Stimulated activated CD4-positive, alpha-beta T cell treated with anti-CD3 and anti-CD28 coated beads, TNF-alpha, amount 100 ng/mL, for 1 hour (primary cell): ENCODE measurements at places on chromosomes 11 and 22.

- DNase-seq, result no peak
Measured at GRCh38 chr11:125902277-125902926, 604 bp downstream of the PUS3 start.

GRCh38 chr11:106061954-106062949 lies 14.9 kb downstream of the KBTBD3 start:
- no peak for DNase-seq

DNA sequence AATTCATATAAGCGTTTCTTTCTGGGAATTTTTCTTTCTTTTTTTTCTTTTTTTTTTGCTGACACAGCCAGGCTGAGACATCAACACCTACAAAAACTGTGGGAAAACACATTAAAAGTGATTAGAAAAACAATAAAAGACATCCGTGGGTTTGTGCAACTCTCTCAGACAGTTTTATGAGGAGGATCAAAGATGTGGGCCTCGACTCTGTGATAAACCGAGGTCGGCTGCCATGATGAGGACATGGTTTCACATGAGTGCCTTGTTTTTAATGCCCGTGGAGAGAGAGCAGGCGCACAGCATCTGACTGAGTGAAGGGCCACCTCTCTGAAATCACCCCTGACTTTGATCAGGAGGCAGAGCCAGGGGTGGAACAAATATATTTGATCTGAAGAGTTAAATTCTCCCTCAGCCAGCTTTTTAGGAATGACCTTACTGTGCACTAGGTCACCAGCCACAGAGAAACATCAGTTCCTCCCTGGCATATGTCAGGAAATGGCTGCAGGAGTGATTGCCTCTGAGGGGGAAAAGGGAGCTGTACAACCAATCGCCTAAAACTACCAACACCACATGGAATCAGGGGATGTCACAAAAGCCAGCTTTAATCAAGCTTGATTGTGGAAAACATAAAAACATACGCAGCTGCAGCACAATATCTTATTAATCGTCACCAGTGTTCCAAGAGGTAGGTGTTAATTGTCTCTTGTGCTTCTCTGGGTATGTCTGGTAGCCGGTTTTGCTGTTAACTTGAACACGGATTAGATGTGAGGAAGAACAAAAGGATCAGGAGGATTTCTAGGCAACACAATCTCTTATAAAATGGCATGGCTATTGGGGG lies 164.7 kb downstream of the MAML2 start:
- DNase-seq, result no peak

DNA sequence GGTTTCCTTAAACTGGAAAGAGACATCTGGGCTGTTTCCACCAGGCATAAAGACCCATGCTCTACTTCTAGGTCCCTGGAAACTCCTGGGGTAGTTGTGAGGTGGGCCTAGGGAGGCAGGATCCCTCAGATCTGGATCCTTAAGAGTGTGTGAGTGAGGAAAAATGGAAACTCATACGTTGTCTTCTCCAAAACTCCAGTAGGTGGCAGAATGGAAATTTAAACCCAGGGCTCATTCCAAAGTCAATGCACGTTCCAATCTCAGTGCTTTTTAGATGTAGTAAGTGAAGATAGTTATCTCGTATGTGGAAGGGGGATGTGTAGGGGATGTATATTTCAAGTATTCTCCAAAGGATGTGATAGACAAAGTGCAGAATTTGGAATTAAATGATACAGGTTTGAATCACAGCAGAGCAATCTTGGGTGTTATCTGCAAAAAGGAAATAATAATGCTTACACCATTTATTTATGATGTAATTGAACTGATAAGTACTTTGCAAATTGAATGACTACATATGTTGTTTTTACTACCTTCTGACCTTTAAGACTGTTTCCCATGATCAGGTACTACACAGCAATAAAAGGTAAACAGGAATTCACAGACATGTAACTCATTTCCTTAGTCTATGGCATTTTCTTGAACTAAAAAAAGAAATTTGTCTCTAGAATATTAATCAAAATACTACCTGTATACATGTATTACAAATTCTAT lies 13.1 kb upstream of the MMP1 start:
- DNase-seq, result no peak

- no peak for DNase-seq
Measured at GRCh38 chr11:7964261-7964660, 986 bp downstream of the NLRP10 start.

- DNase-seq, result no peak
Measured at GRCh38 chr11:64489831-64490441, 101.1 kb upstream of the SLC22A12 start.

GRCh38 chr22:37234736-37235711 lies 9.0 kb downstream of the RAC2 start:
- DNase-seq, result no peak

- DNase-seq, result no peak
Measured at GRCh38 chr22:32545801-32546200, 71.2 kb downstream of the FBXO7 start.

- no peak for DNase-seq
Measured at GRCh38 chr22:30871391-30872284, 96.9 kb downstream of the MORC2 start.

DNA sequence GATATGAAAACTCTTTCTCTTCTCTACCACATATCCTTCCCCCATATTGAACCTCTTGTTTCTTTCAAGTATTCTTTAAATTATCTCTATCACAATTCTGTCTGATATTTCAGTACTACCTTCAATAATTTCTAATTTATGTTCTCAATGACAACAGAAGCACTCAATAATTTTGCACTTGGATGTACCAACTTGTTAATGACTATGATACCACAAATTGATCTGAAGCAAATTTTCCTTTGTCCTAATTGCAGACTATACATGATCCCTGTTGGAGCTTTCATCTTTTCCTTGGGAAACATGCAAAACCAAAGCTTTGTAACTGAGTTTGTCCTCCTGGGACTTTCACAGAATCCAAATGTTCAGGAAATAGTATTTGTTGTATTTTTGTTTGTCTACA lies at the start of gene OR4C15:
OR4C15 (plus strand) TSS at position 301 of the 400 bp plus-strand sequence; CDS start at position 301, 0 bp downstream.
- no peak for DNase-seq

DNA sequence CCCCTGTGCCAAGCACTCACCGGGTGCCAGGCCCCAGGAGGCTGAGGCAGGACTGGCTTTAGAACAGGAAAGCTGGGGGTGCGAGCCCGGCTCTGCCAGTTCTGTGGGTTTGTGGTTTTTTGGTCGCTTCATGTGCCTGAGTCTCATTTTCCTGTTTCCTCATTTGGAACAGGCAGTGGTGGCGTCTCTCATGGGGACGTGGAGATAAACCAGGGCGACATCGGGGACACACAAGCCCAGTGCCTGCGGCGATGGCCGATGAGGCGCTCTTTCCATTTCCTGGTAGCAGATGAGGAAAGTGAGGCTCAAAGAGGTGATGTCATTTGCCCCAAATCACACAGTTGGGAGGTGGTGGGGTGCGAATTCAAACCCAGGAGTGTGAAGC lies 20.8 kb upstream of the CHKA start:
- no peak for DNase-seq

DNA sequence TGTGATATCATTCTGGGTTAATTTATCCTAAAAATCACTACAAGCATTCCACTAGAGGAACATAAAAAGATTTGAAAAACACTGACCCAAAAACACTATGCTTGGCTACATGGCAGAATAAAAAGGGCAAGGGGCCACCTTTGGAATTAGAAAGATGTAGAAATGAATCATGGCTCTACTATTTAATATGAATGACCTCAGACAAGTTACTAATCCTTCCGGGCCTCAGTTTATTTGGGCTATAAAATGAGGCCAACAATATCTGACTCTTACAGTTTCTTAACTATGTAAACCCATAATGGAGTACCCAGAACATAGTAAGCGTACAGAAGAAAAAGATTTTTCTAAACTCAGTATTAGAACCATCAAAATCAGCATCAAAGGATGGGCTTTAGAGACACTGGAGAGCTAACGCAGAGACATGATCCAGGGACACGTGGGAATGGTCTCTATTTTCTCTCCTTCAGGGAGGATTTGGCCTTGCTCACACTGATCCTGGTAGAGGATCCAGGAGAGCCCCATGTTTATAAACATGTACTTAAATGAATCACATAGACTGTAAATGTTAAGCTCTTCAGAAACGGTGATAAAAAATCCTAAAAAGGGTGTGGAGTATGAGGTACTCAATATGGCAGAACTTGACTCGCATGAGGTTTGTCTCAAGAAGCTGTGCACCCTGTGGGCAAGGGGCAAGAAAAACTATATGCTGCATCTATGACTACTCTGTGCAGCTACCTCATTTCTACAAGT lies 288.4 kb upstream of the PITPNB start:
- DNase-seq, result no peak

GRCh38 chr11:122920579-122920978 lies 38.0 kb downstream of the JHY start:
- DNase-seq, result no peak

- no peak for DNase-seq
Measured at GRCh38 chr11:105720096-105720495, 110.2 kb downstream of the GRIA4 start.

DNA sequence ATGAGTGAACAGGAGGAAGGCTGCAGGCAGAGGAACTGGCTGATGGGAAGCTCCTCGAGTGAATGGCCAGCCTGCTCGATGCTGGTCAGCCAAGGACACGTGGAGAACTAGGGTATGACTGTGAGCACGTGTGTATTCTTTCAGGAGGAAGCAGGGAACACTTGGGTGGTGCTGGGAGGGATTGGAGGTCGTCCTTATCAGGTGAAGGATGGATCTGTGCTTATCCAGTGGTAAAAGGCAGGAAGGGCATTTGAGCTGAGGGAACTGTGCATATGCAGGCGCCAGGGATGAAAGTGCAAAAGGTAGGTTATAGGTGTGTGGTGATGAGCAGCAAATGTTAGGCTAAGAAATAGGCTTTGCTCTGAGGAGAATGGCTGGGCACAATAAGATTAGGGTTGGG lies 9.7 kb upstream of the SLCO2B1 start:
- DNase-seq, result no peak

GRCh38 chr22:38080850-38081635 lies 2.9 kb downstream of the SLC16A8 start:
- no peak for DNase-seq

DNA sequence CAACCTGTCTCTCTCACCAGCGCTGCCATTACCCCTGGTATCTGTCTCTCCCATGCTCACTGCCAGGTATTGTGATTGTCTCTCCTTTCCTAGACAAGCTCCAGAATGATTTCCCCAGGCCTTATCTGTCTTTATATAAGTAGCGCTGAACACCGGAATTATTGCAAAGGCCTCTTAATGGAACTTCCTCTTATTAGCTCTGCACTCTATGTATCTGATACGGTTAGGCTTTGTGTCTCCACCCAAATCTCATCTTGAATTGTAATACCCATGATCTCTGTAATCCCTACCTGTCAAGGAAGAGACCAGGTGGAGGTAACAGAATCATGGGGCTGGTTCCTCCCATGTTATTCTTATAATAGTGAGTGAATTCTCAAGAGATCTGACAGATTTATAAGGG lies 39.3 kb downstream of the DDI1 start:
- no peak for DNase-seq

DNA sequence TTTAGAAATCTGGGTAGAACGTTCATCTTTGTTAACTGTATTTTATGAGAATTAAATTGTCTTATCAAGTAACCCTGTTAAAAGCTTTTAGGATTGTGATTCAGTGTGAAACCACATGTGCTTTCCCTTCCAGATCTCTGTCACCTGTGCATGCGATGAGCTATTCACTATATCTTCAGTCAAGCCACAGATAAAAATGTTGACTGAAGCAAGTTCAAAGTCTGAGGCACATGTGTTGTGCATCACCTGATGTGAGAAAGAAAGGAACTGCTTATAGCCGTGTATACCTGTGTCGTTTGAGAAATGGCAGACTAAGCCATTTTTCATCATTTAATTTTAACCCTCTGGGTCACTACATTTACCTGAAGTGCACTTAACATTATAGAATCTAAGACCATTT lies 1088.9 kb upstream of the TENM4 start:
- DNase-seq, result no peak

DNA sequence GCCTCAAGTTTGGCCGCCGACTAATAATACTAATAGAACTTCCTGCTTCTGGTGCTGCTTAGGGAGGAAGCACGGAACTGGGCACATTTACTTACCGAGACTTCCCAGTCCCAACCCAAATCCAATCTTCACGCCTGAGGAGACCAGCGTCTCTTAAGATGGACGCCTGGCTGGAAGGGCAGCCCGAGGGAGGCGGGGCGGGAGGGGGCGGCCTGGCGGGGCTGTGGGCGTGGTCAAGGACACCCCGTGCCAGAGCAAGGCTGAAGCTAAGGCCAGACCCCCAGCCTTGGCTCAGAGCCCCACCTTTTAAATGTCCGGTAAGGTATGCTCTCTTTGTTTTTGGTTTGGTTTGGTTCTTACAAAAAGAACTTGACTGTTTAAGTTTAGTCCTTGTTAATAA lies at the start of gene GDPD4:
GDPD4 (minus strand) TSS at position 177 of the 400 bp plus-strand sequence. CDS start 16,549 bp downstream, outside the sequence.
- no peak for DNase-seq

DNA sequence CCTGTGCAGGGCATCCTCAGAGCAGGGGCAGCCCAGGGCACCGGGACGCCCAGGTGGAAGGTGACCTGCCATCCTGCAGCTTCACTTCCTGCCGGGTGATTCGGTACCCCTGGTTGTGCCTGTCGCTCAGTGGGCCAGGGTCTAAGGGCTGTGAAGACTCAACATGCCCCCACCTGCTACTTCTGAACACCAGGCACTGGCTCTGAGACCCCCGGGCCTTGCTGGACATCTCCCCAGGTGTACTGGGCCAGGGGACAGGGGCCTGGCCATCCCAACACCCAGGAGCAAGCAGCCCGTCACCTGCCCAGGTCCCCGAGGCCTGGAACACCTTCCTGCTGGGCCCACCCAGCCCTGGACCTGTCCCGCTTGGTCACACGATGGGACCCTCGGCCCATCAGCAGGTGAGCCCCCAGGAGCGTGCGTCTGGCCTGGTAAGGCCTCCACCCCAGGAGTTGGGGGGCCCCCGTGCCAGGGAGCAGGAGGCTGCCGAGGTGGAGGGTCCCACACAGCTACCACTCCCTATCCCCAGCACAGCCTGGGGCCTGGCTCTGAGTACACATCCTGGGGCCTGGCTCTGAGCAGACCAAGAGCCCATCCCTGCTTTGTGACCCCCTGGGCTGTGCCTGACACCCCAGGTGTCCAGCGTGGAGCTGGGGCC lies 3.9 kb upstream of the MUC5B start:
- DNase-seq, result no peak

- DNase-seq, result no peak
Measured at GRCh38 chr11:33847251-33847650, 44.6 kb downstream of the LMO2 start.

DNA sequence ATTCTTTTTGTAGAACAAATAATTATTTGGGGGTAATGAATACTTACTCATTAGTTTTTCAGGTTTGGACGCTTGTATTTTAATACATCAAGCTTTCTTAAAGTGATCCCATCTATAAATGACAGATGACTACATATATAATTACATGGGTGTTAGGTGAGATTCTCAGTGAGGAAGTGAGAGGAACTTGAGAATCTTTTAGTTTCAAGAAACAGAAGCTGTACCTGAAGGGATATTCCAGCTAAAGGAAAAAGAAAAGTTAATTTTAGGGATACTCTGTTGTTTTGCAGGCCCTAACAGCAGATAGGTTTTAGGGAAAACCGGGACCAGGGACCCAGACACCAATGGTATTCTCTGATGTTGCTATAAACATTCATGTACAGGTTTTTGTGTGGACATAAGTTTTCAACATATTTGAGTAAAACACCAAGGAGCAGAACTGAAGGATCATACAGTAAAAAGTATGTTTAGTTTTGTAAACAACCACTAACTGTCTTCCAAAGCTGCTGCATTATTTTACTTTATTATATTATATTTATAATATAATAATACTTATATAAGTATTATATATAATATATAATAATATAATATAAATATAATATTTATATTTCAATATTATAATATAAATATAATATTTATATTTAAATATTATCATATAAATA lies 24.1 kb upstream of the PHOX2A start:
- no peak for DNase-seq
